ENCODE measurements at places on chromosomes 3 and 15.
A peak's percentile ranks its signal among the peaks of the same experiment; 100 is the strongest.

GRCh38 chr3:112818289-112818688 is 28.4 kb downstream of the CD200R1L start:
- DNase-seq = no peak

DNA sequence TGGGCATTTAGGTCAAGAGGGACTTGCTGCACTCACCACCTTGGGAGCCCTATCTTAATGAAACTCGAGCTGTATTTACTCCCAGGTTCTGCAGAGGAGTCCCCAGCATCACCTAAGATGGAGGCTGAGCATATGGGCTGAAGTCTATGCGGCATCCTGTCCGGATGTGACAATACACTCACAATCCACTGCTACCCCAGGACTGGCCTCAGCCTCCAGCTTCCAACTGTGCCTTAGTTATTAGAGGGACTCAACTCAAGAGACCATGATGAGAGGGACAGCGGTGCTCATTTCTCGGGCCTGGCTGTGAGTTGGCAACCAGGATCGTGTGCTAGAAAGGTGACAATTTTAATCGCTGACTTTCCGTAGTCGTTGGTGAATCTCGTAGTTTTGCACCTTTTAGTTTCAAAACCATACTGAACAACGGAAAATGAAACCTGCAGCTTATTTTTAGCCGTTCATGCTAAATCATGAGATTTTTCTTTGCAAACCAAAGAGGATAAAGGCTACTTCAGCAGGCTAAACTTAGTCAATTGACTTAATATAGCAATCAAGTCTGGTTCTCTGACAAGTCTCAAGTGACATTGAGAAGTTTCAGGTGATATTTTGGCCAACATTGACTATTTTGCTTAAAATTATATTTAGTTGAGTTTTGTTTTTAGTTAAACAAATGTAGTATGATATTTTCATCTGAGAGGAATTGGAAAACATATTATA is 11.1 kb downstream of the ZBTB38 start:
- no peak for DNase-seq

DNA sequence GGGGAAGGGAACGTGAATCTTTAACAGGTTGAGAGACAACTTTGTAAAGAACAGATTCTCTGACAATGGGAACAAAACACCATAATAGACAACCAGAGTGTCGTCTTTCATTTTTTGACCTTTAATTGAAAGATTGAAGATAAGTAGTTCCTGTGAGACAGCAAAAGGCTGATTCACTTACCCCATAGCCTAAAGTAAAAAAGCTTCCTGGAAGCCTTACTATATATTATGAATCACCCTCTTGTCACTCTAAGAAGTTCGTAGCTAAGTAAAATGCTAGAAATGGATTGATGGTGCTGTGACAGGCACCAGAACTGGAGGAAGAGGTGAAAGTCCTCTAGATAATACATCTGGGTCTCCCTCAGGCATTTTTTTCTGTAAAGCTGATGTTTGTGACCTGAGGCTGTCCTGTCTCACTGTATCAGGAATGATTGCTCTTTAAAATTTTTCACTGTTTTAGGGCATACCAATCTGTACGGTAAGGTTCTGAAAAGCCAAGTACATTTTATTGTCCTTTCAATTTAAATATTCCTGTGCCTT is 824.6 kb upstream of the SEMA6D start:
- no peak for DNase-seq

- no peak for DNase-seq
These were observed 56.7 kb upstream of the UBE2Q2 start for GRCh38 chr15:75786575-75786947.

- DNase-seq = no peak
These were observed 15.9 kb upstream of the UMPS start for GRCh38 chr3:124714223-124714853.

- no peak for DNase-seq
These were observed 5.1 kb downstream of the ZDHHC23 start for GRCh38 chr3:113952921-113953320.

DNA sequence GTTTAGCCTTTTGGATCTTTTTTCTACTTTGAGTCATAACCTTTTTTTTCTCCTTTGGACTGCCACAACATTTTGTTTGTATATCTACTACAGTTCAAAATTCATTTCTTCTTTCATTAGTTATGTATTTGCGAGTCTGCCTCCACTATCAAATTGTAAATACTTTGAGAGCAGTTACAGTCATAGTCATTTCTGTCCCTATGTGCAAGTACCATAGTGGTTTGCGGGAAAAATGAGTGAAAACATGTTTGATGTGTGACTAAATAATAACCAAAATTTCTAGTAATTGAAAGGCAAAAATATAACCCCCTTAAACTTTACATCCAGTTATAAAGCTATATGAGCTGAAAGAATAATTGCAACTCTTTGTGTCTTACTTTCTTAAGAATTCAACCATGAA is 45.8 kb upstream of the CCDC50 start:
- no peak for DNase-seq

GRCh38 chr3:82978368-82978767 is 1216.9 kb upstream of the GBE1 start:
- DNase-seq = no peak

GRCh38 chr3:33645060-33645647 is 72.9 kb downstream of the CLASP2 start:
- DNase-seq = no peak

- DNase-seq = no peak
These were observed 8.5 kb upstream of the PHLDB2 start for GRCh38 chr3:111850537-111850936.

GRCh38 chr3:21795152-21795837 is 44.3 kb upstream of the ZNF385D start:
- no peak for DNase-seq

DNA sequence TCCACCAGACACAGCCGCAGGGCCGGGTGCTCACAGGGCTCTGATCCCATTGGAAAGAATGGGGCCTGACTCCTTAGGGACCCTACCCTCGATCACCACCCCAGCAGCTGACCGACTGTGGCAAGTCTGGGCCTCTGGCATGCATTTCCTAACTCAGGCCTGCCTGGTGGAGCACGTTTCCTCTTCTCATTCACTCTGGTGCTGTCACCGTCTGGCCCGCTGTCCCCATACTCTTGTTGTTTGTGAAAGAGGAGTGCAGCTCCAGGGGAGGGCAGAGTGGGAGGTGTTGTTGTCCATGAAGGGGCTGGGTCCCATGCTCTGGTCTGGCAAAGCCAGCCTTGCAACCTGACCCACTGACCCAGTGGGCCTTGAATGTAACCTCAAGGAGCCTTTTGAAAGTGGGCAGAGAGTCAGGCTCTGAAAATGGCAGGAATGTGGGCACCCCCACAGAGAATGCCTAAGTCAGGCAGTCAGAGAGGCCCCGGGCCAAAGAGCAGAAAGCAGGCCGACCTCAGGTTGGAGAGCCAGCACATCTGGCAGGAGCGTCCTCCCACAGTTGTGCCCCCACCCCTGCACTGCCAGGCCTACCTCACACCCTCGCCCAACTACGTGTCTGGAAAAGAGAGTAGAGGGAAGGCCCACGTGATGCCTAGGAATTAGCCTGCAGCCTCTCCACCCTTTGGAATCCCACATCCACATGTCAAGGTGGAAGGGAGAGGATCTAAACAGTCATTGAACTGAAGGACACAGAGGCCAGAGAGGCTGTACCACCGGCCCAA is 10.9 kb downstream of the SEMA7A start:
- peak; percentile 79 for DNase-seq

Data from SJSA1 (cell line).